Adrenal gland (tissue), 19 donors: ENCODE measurements at places on chromosomes 7 and 10.

DNA sequence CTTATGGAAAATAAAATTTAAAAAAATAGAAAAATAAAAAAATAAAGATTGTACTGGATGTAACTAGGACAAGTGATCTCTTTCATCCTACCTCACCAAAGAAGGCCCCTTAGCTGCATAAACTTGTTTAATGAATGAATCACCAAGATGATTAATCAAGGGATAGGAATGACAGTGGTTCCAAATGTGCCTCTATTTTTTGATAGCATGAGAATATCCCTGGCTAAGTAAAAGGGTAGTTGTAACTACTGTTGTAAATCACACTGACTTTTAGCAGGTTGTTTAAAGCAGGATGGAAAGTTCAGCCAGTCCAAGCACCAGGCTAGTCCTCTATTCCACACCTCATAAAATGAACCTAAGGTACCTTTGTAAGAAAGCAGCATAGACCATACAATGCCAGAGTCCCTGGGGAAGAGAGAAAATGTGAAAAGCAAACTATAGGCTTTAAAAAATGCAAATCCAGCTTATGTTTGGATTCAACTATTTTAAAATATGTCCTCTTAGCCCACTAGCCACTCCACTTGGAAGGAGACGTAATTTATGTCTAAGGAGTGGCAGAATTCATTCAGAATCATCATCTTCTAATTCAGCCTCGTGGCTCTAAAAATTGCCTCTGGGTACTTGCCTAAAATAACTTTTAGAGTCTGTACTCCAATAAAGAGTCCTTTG is 126.8 kb downstream of the SKIDA1 start:
- no peak for DNase-seq

GRCh38 chr10:61747307-61747706 is 84.6 kb downstream of the CABCOCO1 start:
- DNase-seq: no peak

- peak; percentile 84 for DNase-seq
Observed at GRCh38 chr7:22726907-22727713, at the start of gene IL6. Gene IL6 (plus strand): TSS chr7:22727200. CDS start chr7:22727263, 63 bp downstream.

GRCh38 chr10:127863231-127863825 is 29.4 kb downstream of the CLRN3 start:
- no peak for DNase-seq

DNA sequence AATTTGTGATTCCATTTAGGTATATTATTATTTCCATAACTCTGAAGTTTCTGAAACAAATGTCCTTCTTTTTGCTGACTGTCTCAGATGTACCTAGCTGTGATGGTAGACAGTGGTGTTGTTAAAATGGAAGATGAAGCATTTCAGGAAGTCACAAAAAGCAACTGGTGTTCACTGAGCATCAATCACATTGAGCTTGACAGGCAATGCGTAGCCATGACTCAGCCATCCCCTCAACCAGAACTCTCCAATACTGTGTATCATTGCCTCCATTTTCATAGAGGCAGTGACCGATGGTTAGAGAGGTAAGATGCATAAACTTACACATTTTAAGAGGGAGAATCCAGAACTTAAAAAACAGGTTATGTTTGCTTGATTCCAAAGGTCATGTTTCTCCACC is 434.0 kb downstream of the INHBA start:
- DNase-seq: no peak

DNA sequence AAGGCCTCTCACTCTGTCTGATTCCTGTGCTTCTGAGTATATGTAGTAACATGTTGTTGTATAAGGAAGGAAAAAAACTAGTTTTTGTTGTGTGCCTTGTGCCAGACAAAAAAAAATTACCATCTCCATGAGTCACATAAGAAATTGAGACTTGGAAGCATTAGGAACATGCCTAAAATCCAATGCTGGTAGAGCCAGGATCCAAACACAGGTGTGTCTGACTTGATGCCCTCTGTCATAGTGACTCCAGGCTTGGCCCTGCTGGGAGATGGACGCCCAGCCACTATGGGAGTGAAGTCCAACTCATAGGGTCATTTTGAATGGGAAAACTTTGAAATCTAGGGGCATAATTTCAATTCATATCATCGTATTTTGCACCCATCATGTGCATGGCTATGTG is 38.0 kb downstream of the PYROXD2 start:
- DNase-seq: no peak
